ENCODE measurements at places on chromosomes 1 and 21. TPM values are rescaled to one million over a fixed set of nuclear protein-coding genes. Genes with fewer than 3 reads are reported as not detected.

GPR161 gene
- total RNA-seq = 6.0 TPM

WDR64 gene
- total RNA-seq = not detected

SH3D21 gene
- 3.0 TPM for total RNA-seq

GPA33 gene
- 0.32 TPM for total RNA-seq

OTUD3 gene
- total RNA-seq = 4.6 TPM

Data from left cardiac atrium (tissue), 4 donors.